Placental epithelial cell (primary cell): ENCODE measurements at places on chromosomes 12 and 14. TPM values are rescaled to one million over a fixed set of nuclear protein-coding genes. Genes with fewer than 3 reads are reported as not detected.

Gene OLR1
- total RNA-seq, result not detected in 2 replicates

Gene SDSL
- total RNA-seq, result 4.9 and 5.1 TPM in 2 replicates

Gene TRPV4
- 2.5 and 2.7 TPM in 2 replicates for total RNA-seq

Gene LMNTD1
- not detected in 2 replicates for total RNA-seq

Gene OR4K1
- not detected in 2 replicates for total RNA-seq

Gene AACS
- total RNA-seq, result 46.3 and 63.3 TPM in 2 replicates

Gene IRAK3
- 0.22 and 1.2 TPM in 2 replicates for total RNA-seq

Gene GNS
- 93.0 and 106 TPM in 2 replicates for total RNA-seq
